Epithelial cell of alveolus of lung (primary cell): ENCODE measurements at places on chromosomes 1 and 21. TPM values are rescaled to one million over a fixed set of nuclear protein-coding genes. Genes with fewer than 3 reads are reported as not detected.

Gene FAM20B
- 19.1 and 34.0 TPM in 2 replicates for total RNA-seq

Gene RPTN
- total RNA-seq, result not detected in 2 replicates

Gene TAS1R1
- total RNA-seq, result not detected in 2 replicates

Gene BEND5
- total RNA-seq, result 4.8 and 9.2 TPM in 2 replicates
